ENCODE measurements at places on chromosomes 5 and 9.
A peak's percentile ranks its signal among the peaks of the same experiment; 100 is the strongest.

GRCh38 chr5:35856765-35857351 lies at the start of gene IL7R:
Gene IL7R (plus strand): TSS chr5:35856891. CDS start chr5:35856978, 87 bp downstream.
- DNase-seq, result peak; percentile 64

GRCh38 chr5:99639905-99640304 lies 711.1 kb upstream of the CHD1 start:
- DNase-seq, result no peak

- peak; percentile 70 for DNase-seq
Observed at GRCh38 chr9:131755541-131756198, 15.8 kb upstream of the RAPGEF1 start.

- DNase-seq, result no peak
Observed at GRCh38 chr5:116320486-116320885, 235.7 kb downstream of the COMMD10 start.

DNA sequence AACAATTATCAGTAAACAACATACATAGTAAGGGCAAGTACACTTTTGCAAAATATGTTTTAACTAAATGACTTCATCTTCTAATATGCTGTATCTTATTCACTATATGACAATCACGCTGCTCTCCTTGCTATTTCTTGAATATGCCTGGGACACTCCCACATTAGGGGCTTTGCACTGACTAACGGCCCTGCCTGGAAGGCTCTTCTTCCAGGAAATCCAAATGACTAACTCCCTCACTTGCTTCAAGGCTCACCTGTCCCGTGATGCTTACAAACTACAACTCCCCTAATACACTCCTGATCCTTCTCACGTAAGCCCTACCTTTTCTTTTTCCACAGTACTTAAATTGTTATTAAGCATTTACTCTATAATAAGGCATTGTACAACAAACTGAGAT lies 10.6 kb downstream of the ERP44 start:
- no peak for DNase-seq

DNA sequence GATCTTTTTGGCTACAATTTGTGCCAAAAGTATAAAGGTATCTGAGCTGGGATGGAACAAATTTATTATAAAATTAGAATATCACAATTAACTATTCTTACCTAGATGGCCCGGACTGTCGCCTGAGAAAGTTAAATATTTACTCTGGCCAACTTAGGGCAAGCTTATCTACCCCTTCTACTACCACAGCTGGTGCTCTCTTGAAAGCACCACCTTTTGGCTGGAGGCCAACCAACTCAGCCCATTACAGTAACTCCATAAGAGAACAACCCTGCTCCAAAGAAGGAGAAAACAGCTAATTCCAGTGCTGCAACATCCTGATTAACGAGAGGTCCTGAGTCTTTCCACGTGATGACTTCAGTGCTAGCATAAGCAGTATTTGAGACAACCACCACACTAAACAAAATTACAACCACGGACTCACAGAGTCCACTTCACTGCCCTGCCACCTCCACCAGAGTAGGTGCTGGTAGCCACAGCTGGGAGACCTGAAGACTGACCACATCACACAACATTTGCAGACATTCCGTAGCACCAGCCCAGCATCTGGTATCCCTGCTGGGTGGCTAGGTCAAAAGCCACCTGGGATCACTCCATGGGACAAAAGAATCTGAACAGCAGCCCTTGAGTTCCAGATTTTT lies 43.2 kb downstream of the RGMB start:
- DNase-seq, result no peak

DNA sequence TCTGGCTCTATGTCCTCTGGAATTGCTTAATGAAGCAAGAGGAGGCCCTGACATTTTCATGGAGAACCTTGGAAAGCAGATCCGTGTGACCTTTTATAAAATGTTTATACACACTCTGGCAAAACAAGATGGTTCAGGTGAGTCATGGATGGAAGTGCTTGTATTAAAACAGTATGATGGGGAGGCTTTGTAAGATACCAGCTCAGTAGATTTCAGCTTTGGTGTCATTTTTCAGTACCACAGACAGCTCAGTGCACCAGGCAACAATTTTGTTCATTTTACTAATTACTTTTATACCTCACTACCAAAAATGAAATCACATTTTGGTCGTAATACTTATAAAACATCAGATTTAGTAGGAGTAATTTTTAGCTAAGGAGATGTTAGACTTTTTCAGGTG lies 5.2 kb downstream of the KCNN2 start:
- no peak for DNase-seq

DNA sequence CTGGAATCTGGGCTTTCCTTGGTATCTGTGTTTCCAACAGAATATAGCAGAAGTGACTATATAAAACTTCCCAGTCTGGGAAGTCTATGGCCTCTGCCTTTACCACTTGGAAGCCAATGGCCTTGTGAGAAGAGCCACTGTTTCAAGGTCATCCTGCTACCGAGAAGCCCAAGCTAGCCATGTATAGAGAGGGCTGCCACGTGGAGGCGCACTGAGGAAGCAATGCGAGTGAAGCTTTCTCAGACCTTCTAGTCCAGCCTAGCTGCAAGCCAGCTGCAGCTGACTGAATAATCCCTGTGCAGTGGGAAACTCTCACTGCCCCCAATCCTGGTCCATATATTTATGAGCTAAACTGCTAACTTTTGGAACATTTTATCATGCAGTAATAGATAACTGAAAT lies 661.8 kb upstream of the RIOK2 start:
- no peak for DNase-seq

DNA sequence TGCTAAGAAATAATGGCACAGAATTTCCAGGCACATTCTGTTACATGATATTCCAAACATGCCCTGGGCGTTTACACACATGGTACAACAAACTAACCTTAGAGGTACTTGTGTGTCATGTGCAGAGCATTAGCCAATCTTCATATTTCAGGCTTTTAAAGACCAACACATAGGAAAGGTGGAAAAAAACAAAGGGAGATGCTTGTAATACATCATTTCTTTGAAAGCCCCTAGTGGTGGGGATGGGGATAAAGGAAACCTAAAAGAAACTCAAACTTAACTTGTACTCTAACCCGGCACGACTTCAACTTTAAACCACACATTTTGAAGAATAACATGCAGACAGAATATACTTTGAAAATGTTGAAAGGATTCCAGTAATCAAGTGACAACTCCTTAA lies 133.6 kb downstream of the PTPRD start:
- DNase-seq, result peak; percentile 1

- no peak for DNase-seq
Observed at GRCh38 chr9:137358126-137358525, 56.1 kb upstream of the NRARP start.

DNA sequence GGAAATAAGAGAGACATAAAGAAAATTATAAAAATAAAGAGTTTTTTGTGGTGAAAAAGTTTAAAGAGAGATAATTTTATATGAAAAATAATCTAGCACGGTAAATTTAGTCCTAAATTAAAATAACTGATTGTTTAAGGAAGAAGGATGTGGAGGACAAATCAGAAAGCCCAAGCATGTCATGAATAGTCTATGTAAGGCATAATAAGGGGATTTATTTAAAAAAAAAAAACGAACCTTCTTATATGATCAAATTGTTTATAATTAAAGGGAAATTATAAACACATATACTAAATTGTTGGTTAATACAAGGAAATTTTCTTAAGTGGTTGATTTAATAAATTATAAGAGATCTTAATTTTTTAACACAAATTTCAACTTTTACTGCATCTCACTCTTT lies 551.8 kb upstream of the TYRP1 start:
- DNase-seq, result peak; percentile 2

- no peak for DNase-seq
Observed at GRCh38 chr5:7753596-7753995, 97.3 kb downstream of the CFAP90 start.

GRCh38 chr5:98663521-98663920 lies 109.9 kb upstream of the RGMB start:
- DNase-seq, result no peak

DNA sequence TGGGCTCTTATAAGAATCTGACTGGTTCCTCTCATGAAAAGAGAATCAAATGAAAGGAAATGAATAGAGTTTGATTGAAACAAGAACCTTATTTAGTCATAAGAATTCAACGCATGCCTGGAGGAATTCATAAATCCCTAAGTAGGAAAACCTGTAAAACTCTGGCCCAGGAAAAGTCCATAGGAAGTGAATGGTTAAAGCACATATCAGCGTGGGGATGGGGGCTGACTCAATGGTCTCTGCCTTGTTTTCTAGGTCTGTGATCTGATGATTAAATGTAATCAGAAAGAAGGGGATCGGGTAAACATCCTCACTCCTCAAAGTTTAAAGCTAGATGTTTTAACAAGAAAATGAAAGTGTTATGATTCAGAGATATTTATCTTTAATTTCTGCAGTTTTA lies 759.4 kb upstream of the C9orf72 start:
- DNase-seq, result no peak

DNA sequence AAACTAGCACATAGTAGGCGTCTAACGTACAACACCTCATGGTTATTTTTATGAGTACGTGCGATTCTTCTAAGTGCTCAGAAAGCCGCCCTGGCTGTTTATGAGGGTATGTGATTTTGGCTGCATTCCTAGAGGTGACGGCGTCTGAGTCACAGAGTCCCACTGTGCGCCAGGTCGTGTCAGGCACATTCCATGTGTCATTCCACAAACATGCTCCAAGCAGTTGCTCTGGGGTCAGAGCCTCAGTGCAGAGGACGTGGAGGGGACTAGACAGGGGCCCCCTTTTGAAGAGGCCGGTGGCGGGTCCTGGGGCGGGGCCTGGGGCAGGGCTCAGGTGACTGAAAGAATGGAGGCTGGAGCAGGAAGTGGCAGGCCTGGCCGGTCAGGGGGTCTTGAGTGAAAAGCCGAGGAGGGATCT lies 51.9 kb downstream of the NEK6 start:
- peak; percentile 97 for DNase-seq

DNA sequence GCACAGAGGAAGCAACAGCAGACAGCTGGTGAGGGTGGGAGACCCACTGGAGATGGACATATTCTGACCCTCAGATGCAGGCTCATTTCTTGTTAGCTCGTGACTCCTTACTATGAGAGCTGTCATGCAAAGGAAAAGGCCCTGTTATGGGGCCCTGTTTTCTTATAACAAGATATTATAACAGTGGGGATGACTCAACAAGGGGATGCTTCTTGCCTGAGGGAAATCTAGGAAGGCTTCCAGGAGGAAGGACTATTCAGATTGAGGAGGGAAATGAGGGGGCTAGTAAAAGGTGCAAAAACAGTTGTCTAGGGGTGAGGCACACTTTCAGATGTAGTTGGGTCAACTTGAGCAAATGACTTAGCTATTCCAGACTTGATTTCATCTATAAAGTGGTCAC lies 83.0 kb downstream of the DAB2IP start:
- DNase-seq, result no peak

DNA sequence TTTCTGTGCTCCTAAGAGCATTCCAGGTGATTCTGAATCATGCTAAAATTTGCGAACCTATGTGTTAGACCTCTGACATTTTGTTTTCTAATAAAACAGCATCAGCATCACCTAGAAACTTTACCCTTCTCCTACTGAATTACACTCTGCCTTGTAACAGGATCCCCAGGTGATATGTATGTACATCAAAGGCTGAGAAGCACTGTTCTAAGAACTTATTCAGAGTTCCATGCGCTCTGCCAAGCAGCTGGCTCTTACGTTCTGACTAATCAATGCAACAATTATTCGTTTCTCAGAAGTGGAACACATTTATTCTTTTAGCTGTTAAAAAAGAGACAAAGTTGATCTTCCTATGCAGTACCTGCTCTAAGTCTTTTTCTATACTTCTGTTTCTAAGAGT lies 228.6 kb downstream of the SLF1 start:
- DNase-seq, result no peak

DNA sequence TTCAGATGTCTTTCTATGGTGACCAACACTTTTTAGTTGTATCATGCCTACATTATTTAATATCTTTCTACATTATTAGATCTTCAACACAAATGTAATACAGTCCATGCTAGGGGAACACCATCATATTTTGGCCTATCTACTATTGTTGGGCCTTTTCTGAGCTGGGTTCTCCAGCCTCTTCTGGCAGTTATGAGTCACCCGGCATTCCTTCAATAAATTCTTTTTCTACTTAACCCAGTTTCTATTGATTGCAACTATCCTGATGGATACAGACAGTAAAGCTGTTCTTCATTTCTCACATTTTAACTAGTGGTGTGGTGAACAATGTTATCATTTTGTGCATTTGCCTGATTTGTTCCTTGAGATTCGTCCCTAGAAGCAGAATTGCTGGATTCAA lies 529.3 kb downstream of the BNC2 start:
- DNase-seq, result peak; percentile 49

DNA sequence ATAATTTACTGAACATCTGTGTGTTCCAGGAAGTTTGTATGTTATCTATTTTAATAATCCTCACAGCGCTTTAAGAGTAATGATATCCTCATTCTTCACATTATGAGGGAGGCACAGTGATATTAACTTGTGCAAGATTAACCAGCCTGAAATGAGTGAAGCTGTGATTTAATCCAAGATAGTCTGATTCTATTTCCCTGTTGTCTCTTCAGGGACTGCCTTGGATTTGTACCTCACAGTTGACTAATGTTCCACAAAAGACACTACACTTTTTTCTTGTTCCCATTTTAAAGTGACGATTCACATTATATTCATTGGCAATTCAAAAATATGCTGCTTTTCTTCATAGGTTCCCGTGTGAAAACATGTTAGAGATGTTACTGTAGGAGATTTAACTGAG lies 125.3 kb upstream of the GNA14 start:
- DNase-seq, result no peak

Data from fibroblast of mammary gland (primary cell).